ENCODE measurements at places on chromosomes 4 and X. TPM values are rescaled to one million over a fixed set of nuclear protein-coding genes. Genes with fewer than 3 reads are reported as not detected.
A peak's percentile ranks its signal among the peaks of the same experiment; 100 is the strongest.

The EGF gene
- polyA plus RNA-seq, result 2.4 TPM

- no peaks in the 10 kb centered on the region for H3K27me3 ChIP-seq
- no peak overlapping the region for H3K4me3 ChIP-seq
- H3K36me3 ChIP-seq, result no peaks in the 10 kb centered on the region
- no peak overlapping the region for H3K27ac ChIP-seq
These were observed 93.7 kb downstream of the FAAH2 start for GRCh38 chrX:57380026-57380796.

GRCh38 chrX:68421636-68422035 is 11.7 kb downstream of the OPHN1 start:
- no peaks in the 10 kb centered on the region for H3K36me3 ChIP-seq
- no peaks in the 10 kb centered on the region for H3K4me1 ChIP-seq
- no peak for DNase-seq
- H3K27me3 ChIP-seq, result no peaks in the 10 kb centered on the region

GRCh38 chrX:153873282-153874084 is 12.5 kb downstream of the L1CAM start:
- H3K4me3 ChIP-seq, result peak overlapping the region; percentile 34
- DNase-seq, result peak; percentile 90
- no peaks in the 10 kb centered on the region for H3K36me3 ChIP-seq
- 0 out of 2 replicates have a peak, but pooled peaks cover under 1% of the 10 kb centered on the region for H3K27me3 ChIP-seq
- H3K27ac ChIP-seq, result peak overlapping the region; percentile 92

DNA sequence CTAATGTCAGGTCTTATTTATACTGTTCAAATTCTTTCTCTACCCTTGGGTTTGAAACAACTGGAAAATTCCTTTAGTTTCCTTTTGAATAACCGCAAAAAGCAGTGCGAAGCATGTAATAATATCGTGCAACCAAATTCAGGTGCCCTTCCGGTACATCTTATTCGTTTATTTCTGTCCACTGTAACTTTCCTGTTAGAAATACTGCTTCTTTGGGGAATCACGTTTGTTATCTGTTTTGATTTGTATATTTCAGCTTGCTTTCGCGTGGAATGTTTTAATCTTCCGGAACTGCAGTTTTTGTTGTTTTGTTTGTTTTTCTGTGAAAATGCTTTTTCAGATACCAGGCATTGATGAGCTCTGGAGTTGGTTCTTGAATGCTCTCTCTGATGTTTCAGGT is 85.7 kb upstream of the HPRT1 start:
- no peak for DNase-seq
- H3K4me1 ChIP-seq, result peaks cover 3% of the 10 kb centered on the region
- peaks cover 15% of the 10 kb centered on the region for H3K36me3 ChIP-seq
- H3K27ac ChIP-seq, result peak overlapping the region; percentile 47
- H3K27me3 ChIP-seq, result no peaks in the 10 kb centered on the region

The LGI2 gene
- polyA plus RNA-seq, result not detected

DNA sequence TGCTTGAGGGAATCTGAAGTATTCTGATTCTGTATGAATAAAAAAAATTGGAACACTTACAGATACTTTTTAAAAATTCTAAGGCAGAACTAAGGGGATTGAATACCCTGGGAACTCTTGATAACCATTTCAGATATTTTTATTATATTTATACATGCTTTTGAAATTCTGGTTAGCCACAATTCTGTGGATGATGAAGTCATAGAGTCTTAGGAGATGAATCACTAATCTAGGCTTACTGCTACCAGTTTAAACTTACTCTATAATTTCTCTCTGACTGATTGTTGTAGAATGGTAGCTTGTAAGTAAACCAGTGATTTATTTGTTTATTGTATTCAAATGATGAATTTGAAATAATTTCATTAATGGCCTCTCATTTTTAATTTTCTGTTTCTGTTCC is 11.4 kb upstream of the SLAIN2 start:
- H3K27me3 ChIP-seq, result no peaks in the 10 kb centered on the region
- 0 out of 2 replicates have a peak, but pooled peaks cover 8% of the 10 kb centered on the region for H3K4me1 ChIP-seq
- H3K36me3 ChIP-seq, result no peaks in the 10 kb centered on the region
- no peak for DNase-seq

- no peak overlapping the region for H3K4me3 ChIP-seq
- no peaks in the 10 kb centered on the region for H3K36me3 ChIP-seq
- peak; percentile 30 for DNase-seq
- peaks cover 13% of the 10 kb centered on the region for H3K4me1 ChIP-seq
These were observed 72.0 kb downstream of the RGS12 start for GRCh38 chr4:3364634-3365314.

- H3K4me1 ChIP-seq, result no peaks in the 10 kb centered on the region
- H3K27me3 ChIP-seq, result no peaks in the 10 kb centered on the region
- no peak for DNase-seq
- no peak overlapping the region for H3K4me3 ChIP-seq
These were observed 103.4 kb upstream of the TEX13A start for GRCh38 chrX:105323928-105324327.

The CC2D2A gene
- 17.8 TPM for polyA plus RNA-seq

DNA sequence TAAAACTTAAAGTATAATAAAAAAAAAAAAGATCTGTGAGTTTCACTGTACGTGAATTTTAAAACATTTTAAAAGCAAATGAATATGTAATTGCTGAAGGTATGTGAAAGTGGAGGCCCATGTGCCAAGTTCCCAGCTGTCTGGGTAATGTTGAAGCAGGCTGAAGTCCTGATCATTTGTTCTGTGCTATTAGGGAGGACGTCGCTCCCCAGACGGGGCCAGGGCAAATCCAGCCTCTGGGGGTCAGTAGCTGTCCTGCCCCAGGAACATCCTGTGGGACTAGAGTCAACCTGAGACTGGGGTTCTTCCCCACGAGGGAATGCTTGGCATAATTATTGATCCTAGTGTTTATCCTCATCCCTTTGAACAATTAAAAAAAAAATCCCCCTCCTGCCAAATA is 48.8 kb downstream of the PDE5A start:
- H3K4me3 ChIP-seq, result no peak overlapping the region
- no peaks in the 10 kb centered on the region for H3K4me1 ChIP-seq
- no peaks in the 10 kb centered on the region for H3K36me3 ChIP-seq
- no peak overlapping the region for H3K27ac ChIP-seq
- H3K27me3 ChIP-seq, result no peaks in the 10 kb centered on the region

GRCh38 chr4:2785613-2786012 is 7.3 kb upstream of the SH3BP2 start:
- no peaks in the 10 kb centered on the region for H3K27me3 ChIP-seq
- no peaks in the 10 kb centered on the region for H3K36me3 ChIP-seq
- DNase-seq, result no peak
- no peak overlapping the region for H3K27ac ChIP-seq

- H3K36me3 ChIP-seq, result no peaks in the 10 kb centered on the region
- DNase-seq, result no peak
- H3K27me3 ChIP-seq, result no peaks in the 10 kb centered on the region
- no peak overlapping the region for H3K27ac ChIP-seq
These were observed 45.1 kb downstream of the UGT2A2 start for GRCh38 chr4:69594382-69594781.

DNA sequence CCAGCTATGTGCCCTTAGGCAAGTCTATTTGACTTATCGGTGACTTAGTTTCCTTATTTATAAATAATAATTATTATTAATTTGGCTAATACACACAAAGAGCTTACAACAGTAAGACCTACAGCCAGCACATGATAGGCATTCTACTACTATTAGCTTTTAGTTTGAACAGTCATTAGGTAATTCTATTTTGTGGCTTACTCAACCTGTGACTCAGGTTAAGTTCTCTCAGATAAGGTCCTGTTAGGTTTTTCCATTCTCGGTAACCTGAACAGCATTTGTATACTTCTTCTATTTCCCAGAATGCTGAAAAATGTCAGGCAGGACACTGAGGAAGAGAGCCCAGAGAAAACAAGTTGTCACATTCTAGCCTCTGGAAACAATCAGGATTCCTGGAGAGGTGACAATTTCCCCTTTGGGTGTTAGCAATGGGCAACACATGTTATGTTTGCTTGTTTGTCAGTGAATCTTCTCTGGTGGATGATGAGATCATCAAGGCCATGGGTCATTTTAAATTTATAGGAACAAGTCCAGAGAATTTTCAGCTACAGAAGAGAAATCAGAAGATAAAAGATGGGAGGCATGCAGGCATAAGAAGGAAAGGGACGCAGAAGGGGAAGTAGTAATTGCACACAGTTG is 2144.7 kb downstream of the PCDH7 start:
- no peak for DNase-seq
- no peak overlapping the region for H3K27ac ChIP-seq
- H3K27me3 ChIP-seq, result no peaks in the 10 kb centered on the region
- no peaks in the 10 kb centered on the region for H3K36me3 ChIP-seq

GRCh38 chr4:74042681-74043080 is 4.2 kb upstream of the CXCL3 start:
- peaks cover 35% of the 10 kb centered on the region for H3K27me3 ChIP-seq
- peaks cover 7% of the 10 kb centered on the region for H3K36me3 ChIP-seq
- no peaks in the 10 kb centered on the region for H3K4me1 ChIP-seq
- H3K27ac ChIP-seq, result no peak overlapping the region

DNA sequence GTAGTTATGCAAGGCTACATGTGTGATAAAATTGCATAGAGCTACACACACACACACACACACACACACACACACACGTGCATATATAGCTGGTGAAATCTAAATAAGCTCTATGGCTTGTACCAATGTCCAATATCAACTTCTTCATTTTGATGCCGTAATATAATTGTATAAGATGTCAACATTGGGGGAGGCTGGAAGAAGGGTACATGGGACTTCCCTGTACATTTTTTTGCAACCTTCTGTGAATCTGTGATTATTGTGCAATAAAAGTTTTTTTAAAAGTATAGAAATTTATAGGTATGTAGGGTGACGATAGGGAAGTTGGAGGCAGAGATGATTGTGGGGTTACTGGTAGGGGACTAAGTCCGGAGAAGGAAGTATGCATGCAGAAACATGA is 105.5 kb downstream of the HDAC8 start:
- no peak overlapping the region for H3K4me3 ChIP-seq
- H3K27me3 ChIP-seq, result no peaks in the 10 kb centered on the region
- H3K4me1 ChIP-seq, result no peaks in the 10 kb centered on the region

GRCh38 chr4:159946983-159947615 is 844.2 kb downstream of the RAPGEF2 start:
- H3K27me3 ChIP-seq, result no peaks in the 10 kb centered on the region
- peak; percentile 40 for DNase-seq
- H3K4me3 ChIP-seq, result no peak overlapping the region
- H3K27ac ChIP-seq, result no peak overlapping the region
- no peaks in the 10 kb centered on the region for H3K4me1 ChIP-seq
- no peaks in the 10 kb centered on the region for H3K36me3 ChIP-seq

GRCh38 chr4:168335621-168336020 is 17.1 kb upstream of the DDX60 start:
- no peaks in the 10 kb centered on the region for H3K27me3 ChIP-seq
- 0 out of 2 replicates have a peak, but pooled peaks cover 4% of the 10 kb centered on the region for H3K4me1 ChIP-seq
- DNase-seq, result no peak
- H3K27ac ChIP-seq, result no peak overlapping the region
- H3K36me3 ChIP-seq, result no peaks in the 10 kb centered on the region

- no peaks in the 10 kb centered on the region for H3K36me3 ChIP-seq
- peaks cover 3% of the 10 kb centered on the region for H3K4me1 ChIP-seq
- no peak overlapping the region for H3K27ac ChIP-seq
- no peak for DNase-seq
- no peaks in the 10 kb centered on the region for H3K27me3 ChIP-seq
- no peak overlapping the region for H3K4me3 ChIP-seq
These were observed 616.0 kb downstream of the IQCM start for GRCh38 chr4:149199594-149199993.

The S100G gene
- not detected for polyA plus RNA-seq

DNA sequence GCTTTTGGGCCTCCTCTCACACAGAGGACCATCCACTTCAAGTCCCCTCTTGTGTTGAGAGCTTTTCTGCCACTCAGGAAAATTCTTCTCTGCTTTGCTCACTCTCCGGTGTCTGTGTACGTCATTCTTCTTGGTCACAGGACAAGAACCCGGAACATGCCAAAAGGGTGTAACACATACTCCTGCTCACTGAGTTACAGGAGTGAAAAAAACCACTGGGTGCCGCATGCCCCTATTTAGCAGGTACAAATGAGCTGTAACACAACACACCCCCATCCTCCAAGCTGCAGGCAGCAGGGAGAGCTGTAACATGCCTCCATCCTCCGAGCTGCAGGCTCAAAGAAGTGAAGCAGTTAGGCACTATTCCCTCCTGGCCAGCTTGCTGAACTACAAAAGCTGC is 13.0 kb upstream of the CXCL2 start:
- H3K36me3 ChIP-seq, result no peaks in the 10 kb centered on the region
- H3K4me1 ChIP-seq, result peaks cover 27% of the 10 kb centered on the region
- no peak overlapping the region for H3K27ac ChIP-seq
- no peaks in the 10 kb centered on the region for H3K27me3 ChIP-seq

GRCh38 chrX:54043541-54044125 is 640 bp downstream of the PHF8 start:
- peak overlapping the region; percentile 66 for H3K4me3 ChIP-seq
- peaks cover 6% of the 10 kb centered on the region for H3K27me3 ChIP-seq
- peak; percentile 44 for DNase-seq
- peaks cover 8% of the 10 kb centered on the region for H3K4me1 ChIP-seq
- H3K36me3 ChIP-seq, result peaks cover 7% of the 10 kb centered on the region

DNA sequence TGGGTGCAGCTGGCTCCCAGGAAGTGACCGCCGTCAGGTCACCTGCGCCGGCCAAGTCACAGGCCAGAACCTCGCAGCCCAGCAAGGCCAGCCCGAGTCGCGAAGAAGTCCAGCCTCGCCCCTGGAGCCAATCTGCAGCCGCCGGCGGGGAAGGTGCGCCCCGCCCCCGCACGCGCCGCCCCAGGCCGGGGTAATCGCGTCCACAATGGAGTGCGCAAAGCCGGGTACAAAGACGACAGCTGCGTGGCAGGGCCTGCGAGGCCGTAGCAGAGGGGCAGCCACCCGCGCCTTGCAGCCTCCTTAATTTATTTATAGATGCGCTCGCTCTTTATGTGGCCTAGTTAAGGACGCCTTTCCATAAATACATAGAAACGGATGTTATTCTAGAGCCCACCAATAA is 139.4 kb upstream of the CPEB2 start:
- H3K4me1 ChIP-seq, result no peaks in the 10 kb centered on the region
- H3K36me3 ChIP-seq, result no peaks in the 10 kb centered on the region
- no peaks in the 10 kb centered on the region for H3K27me3 ChIP-seq
- no peak for DNase-seq
- no peak overlapping the region for H3K27ac ChIP-seq

- peaks cover 19% of the 10 kb centered on the region for H3K36me3 ChIP-seq
- no peak for DNase-seq
- H3K4me3 ChIP-seq, result peak overlapping the region; percentile 98
These were observed 940 bp upstream of the UTP3 start for GRCh38 chr4:70687392-70687791.

The APOO gene
- 20.3 TPM for polyA plus RNA-seq

GRCh38 chr4:91598696-91599095 is 705.1 kb upstream of the GRID2 start:
- no peak overlapping the region for H3K4me3 ChIP-seq
- H3K27me3 ChIP-seq, result no peaks in the 10 kb centered on the region
- no peak overlapping the region for H3K27ac ChIP-seq

GRCh38 chr4:111773858-111774257 is 371.4 kb upstream of the FAM241A start:
- H3K27me3 ChIP-seq, result no peaks in the 10 kb centered on the region
- no peak for DNase-seq

The SFRP2 gene
- not detected for polyA plus RNA-seq

- DNase-seq, result no peak
- peaks cover 3% of the 10 kb centered on the region for H3K4me1 ChIP-seq
- peaks cover 6% of the 10 kb centered on the region for H3K36me3 ChIP-seq
- H3K27ac ChIP-seq, result no peak overlapping the region
- H3K27me3 ChIP-seq, result no peaks in the 10 kb centered on the region
These were observed 119.3 kb downstream of the LDB2 start for GRCh38 chr4:16779028-16779675.

The GPC4 gene
- polyA plus RNA-seq, result 0.16 TPM

All from SK-N-SH (cell line).